Stimulated activated CD8-positive, alpha-beta memory T cell treated with anti-CD3 and anti-CD28 coated beads, Interleukin-4, amount 100 ng/mL, for 1 hour (primary cell): ENCODE measurements at places on chromosomes 7 and 10.

DNA sequence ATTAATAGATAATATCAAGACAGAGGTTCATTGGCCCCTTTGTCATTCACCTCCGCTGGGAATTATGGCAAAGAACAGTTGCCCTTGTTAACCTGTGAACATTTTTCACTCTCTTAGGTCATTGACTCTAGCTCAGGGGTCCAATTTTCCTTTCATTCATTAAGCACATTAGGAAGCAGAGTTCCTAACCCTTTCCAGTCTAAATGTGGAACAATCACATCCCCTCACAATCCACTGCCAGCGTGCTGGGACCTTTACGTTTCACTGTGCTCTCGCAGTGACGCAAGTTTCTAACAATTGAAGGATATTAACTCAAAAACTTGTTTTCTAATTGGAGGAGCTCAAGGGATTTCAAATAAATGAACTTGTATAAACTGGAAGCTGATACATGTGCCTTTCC lies 79.3 kb upstream of the MEOX2 start:
- no peak for DNase-seq

DNA sequence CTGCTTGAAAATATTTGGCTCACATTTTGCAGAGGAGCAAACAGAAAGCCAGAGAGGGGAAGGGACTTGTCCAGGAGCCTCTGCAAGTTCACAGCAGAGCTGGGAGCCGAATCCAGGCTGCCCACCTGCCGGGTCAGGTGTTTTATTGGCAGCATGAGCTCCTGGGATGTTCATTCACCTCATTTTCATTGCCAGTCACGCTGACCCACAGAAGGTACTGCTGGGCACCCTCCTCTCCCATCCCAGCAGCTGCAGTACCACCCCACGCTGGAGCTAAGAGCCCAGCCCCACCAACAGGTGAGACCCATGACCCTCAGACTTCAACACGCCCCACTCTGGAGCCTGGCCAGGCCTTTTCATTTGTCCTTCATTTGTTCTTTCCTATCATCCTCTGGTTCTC lies 102.7 kb downstream of the GRID1 start:
- no peak for DNase-seq

DNA sequence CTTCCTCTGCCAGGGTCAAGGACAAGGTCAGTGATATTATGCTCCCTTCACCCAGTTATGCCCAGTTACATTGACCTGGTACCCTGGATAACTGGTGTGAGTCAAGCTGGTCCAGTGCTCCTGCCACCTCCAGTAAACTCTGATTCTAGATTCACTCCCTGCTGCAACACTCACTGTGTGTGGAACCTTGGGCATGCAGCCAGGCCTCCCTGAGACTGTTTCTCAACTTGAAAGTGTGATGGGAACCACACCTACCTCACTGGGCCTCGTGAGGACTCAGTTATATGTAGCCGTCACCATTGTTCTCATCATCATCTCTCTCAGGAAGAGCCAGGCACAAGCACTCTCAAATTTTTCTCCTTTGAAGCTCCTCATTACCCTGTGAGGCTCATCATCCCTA lies 935 bp upstream of the ZNF736 start:
- no peak for DNase-seq

GRCh38 chr7:80823057-80823456 lies 95.8 kb downstream of the SEMA3C start:
- DNase-seq, result no peak

DNA sequence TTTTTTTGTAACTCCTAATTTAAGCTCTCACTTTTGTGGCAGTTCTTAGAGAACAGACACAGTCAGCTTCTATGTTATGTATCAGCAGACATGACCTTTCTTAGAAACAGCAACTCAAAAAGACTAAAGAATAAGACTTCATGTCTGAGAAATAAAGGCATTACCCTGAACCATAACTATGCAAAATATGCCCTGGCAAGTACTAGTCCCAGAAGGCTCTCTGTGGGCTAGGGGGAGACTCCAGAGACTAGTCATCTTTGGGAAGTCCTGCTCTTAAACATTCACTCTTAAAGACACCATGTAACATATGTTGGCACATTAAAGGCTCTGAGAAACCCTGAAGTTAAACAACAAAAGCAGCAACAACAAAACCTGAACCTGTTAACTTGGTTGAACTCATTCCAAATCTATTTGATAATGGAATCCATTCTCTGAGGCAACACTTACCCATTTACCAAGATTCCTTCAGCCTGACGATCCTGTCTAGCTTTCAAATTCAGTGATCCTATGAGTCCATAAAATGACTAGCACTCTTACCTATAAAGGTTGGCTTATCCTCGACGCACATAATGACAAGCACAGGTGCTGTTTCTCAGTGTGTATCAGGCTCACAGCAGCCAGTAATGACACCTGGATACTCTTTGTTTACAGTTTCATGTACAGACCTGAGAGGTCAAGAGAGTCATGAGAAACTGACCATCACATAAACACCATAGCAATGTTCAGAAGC lies 62.3 kb downstream of the OSBPL3 start:
- DNase-seq, result no peak

GRCh38 chr7:82183634-82184033 lies 259.9 kb downstream of the CACNA2D1 start:
- no peak for DNase-seq

- DNase-seq, result no peak
Measured at GRCh38 chr7:28245123-28245878, 64.7 kb upstream of the JAZF1 start.

DNA sequence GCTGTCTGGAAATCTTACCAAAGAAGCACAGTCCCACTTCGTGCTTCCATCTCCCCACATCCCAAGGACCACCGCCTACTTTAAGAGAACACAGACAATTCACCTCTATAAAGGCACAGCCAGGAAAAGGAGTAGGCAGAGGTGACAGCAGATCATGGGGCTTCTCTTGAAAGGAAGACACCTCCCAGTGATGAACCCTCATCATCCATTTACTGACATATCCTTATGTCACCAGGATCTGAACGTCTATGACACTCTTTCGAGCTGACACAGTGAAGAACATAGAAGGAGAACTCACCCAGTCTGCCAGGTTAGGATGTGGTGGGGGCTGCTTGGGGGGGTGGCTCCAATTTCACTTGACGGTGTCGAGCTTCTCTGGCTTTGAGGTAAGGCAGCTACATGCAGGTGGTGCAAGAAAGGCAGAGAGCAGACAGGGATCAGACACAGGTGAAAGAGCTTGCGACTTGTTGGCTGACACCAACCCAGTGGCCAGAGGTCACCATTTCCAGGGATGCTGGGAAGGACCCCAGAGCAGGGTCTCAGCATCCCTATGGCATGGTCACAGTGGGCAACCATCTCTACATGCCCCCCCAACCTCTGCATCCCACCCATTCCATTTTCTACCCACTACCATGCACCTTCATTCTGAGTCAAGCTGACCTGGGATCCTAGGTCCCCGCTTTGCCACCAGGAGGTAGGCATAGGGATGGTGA lies 67.5 kb downstream of the PRPF18 start:
- no peak for DNase-seq

DNA sequence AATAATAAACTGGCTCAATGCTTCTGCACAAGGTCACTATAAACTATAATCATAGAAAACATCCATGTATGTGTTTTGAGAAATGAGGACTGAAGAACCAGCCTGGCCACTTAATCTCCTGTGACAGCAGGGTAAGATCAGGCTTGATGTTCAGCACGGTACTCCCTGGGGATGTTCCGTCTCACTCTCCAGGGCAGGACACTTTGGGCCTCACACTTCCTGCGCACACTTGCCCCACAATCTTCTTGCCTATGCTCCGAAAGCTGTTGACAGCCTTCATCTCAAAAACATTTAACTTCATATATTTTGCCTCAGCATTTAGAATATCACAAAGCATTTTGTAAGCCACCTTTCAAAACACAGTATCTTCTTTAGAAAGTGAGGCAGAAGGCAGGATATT lies 92.7 kb downstream of the PARD3 start:
- DNase-seq, result no peak

DNA sequence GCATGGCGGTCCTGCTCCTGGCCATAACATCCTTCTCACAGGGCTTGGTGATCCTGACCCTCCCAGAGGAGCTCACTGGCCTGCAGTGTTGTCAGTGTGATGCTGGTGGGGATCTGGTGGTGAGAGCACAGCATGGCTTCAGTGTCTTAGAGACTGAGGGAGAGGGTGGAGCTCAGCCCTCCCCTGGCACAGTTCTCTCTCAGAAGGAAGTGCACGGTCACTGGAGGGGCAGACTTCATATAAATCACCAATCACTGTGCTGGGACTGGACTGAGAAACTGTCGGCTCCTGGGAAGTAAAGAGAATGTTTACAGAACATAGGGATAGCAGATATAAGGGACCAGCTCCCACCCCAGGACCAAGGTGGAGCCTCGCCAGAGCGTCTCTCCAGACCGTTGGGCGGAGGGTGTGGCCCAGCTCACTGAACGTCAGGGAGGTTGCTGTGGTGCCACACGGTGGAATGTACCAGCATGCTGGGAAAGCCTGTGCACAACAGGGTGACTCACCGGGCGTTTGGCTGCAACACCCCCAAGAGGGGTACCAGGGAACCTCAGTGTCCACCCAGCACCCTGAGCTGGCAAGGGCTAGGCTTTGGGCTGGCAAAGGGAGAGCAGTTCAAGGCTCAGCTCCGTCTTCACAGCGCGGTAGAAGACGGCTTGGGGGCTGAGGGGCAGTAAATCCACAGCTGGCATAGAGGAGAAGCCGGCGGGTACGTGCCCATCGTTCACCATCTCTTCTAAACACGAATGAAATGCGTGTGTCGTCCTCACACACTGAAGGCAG lies 8.8 kb upstream of the GET4 start:
- no peak for DNase-seq

DNA sequence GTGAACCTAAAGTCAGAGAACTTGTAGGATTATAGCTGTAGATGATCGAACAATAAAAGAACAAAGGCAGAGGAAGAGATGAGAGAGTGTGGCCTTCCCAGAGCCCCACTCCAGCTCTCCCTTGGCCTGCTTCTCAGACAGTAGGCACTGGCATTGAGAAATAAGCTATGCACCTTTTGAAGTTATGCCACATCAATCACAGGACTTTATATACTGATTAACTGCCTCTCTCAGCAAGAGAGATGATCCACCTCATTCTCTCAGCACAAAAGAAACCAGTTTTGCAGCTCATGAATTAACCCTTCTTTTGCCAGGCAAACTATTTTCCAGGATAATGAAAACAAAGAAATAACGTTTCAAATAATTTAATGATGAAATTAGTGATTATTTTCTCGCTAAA lies 22.0 kb upstream of the CTTNBP2 start:
- no peak for DNase-seq

GRCh38 chr7:45893374-45893995 lies 5.2 kb downstream of the IGFBP1 start:
- DNase-seq, result no peak

- no peak for DNase-seq
Measured at GRCh38 chr10:45377858-45378257, 3.8 kb downstream of the ALOX5 start.

DNA sequence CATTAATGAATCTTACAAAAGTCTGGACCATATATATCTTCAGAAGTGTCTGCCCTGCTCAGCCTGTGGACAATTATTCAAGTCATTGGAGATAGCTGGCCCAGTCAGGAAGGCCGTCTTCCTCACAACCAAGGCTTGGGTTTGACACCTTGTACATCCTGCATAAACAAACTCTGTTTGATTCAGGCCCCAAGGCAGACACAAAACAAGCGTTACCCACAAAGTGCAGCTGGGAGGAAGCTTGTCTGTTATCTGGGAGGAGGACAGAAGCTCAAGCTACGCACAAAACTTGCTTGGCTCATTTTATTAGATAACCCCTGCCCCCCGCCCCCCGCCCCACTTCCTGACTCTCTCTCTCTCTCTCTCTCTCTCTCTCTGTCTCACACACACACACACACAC lies 166.9 kb upstream of the WDR11 start:
- DNase-seq, result no peak

DNA sequence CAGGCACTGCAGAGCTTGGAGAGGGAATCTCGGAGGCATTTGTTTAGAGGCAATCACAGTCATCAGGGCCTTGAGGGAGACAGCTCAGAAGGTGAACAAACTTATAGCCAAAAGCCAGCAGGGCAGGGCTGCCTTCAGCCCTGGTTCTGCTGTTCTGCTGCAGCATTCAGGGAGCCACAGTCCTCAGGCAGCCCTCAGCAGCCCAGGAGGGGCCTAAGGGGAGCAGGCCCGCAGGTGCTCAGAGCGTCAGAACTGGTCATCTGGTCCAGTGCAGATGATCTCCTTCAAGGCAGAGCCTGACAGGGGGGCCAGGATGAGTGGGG lies 84.7 kb downstream of the ARHGAP22 start:
- DNase-seq, result no peak

GRCh38 chr7:151690606-151691005 lies 170.9 kb upstream of the RHEB start:
- DNase-seq, result no peak

DNA sequence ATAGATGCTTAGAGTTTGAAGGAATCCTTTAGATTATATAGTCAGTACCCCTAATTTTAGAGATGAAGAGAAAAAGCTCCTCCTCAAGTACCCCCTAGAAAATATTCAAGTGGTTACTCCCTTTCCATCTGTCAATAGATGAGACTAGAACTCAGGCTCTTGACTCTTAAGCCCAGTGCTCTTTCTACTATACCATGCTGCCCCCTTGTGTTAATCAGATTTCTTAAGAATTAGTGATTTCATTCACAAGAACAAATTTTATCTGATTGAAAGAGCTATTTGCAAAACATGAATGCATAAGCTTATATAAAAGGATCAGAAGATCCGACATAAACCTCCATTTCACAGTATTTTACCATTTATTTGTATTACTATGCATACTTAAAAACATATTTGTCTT lies 179.3 kb downstream of the TFEC start:
- DNase-seq, result no peak

GRCh38 chr7:30524545-30524944 lies 19.9 kb upstream of the GGCT start:
- DNase-seq, result no peak

DNA sequence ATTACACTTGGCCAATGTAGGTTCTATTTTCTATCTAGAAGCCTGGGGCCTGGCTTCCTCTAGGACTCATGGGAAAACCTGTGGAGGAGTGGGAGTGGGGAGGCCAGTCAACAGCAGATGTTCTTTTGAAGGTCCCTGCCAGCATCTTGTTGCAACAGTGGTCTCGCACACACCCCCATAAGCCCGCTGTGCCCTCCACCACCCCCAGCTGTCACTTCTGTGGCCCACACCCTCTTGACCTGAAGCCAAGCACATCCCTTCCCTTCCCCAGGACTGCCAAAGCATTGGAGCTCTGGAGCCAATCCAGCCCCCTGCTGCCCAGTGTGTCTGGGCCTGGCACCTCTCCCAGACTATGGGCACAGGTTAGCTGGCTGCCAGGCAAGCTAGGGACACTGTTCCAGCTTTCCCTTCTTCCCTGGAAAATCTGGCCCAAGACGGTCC lies 1.9 kb upstream of the STX1A start:
- no peak for DNase-seq

- no peak for DNase-seq
Measured at GRCh38 chr7:40760987-40761386, 626.2 kb downstream of the SUGCT start.

- no peak for DNase-seq
Measured at GRCh38 chr7:151572136-151572535, 52.4 kb upstream of the RHEB start.
